ENCODE measurements at places on chromosomes 5 and 9.
A peak's percentile ranks its signal among the peaks of the same experiment; 100 is the strongest.

DNA sequence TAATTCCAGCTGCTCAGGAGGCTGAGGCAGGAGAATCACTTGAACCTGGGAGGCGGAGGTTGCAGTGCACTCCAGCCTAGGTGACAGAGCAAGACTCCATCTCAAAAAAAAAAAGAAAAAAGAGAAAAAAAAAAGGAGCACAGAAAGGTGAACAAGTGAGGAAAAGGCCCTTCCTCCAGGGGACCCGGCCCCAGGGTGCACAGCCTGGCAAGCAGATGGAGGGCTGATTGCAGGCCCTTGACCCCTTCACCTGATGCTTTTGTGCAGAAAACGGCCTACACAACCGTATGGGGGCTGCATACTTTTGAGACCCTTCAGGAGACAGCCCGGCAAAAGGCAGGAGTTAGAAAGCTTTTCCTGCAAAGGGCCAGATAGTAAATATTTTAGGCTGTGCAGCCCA lies 33.9 kb downstream of the HRH2 start:
- DNase-seq = no peak

GRCh38 chr9:129021091-129021490 lies 7.0 kb downstream of the SH3GLB2 start:
- peak; percentile 71 for DNase-seq

DNA sequence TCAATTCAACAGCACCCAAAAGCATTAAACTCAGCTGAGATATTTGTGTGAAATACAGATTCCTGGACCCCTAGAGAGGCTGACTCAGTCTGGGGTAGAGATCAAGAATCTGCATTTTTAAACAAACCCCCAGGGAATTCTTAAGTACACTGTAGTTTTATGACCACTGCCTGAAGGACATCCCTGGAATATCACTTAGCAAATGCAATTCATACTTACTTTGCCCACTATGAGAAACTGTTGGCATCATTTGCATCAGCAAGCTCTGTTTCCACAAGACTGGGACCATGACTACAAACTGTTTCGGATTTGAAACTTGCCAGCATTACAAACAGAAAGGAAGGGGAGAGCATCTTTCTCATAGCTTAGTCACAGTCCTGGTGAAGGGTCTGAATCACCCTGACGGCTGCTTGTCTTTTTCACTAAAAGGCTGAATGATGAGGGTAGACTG lies 63.7 kb downstream of the MLLT3 start:
- DNase-seq = no peak

DNA sequence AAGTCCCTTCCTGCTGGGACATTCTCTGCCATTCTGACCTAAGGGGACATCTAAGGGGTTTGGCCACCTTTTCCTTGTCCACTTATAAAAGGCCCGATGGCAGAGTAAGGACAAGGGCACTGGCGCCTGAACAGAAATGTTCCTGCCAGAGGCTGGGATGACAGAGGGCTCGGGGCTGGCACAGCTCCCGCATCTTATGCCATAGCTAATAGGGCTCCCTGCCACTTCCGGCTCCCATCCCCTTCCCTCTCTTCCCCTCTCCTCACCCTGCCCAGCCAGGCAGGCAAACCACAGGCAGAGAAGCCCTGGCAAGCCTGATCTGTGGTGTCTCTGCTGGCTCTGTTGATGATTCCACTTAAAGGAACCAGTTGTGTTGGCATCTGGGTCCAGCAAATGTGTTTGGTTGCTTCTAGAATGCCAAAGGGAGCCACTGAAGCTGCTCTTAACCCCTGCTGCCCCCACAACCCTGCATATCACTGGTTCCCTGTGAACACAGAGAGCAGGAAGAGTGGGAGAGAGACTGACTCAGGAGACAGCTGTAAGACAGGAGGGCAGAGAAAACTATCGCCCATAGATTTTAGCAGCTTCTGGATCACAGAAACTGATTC lies 18.4 kb upstream of the ADRA1B start:
- no peak for DNase-seq

DNA sequence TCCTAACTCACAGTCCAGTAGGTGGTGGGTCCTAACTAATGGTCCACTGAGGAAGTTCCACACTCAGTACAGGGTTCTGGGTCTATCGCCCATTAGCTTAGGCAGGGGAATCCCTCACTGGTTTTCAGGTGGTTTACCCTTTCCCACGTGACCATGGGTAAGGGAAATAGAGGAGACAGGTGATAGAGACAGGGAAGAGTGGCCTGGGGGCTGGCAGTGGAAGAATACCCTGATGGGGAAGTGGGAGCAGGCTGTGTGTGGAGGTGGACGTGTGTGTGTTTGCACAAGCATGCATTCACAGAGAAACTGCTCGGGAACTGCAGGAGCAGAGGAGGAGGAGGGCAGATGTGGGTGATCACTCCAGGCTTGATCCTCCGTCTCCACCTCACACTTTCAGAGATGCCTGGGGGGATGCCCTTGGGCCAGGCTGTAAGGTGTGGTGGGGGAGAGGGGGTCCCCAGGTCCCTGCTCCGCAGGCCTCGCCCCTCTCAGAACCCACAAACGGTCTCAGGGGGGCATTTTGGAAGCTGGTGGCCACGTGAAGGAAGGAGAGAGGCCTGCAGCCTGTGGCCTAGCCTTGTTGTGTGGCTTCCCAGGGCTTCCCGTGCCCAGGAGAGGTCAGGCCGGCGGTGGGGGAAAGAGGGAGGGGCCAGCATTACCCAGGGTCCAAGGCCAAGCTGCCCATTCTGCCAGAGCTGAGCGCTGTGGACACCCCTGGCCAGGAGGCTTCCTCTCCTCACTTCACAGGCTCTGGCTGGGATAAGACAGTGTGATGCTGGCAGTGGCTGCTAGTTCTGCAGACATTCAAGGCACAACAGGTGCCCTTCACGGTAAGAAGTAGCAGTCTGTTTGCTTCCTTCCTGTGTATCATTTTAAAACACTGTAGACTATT lies 80.0 kb downstream of the OTULIN start:
- no peak for DNase-seq

DNA sequence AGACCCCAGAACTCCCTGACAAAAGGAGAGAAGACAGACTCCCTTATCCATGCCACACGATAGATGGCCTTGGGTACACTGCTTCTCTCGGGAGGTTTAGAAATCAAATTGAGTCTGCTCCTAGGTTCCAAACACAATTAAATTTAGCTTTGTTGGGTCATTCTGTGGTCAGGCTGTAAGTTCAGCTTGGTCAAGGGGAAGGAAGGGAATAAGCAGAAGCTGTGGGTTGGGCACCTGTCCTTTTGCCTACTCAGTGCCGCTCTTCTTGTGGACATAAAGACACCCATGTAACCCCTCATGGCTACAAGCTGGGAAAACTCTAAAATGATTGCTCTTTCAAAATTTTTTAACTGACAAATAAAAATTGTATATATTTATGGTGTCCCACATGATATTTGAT lies 19.1 kb upstream of the AK3 start:
- DNase-seq = no peak

DNA sequence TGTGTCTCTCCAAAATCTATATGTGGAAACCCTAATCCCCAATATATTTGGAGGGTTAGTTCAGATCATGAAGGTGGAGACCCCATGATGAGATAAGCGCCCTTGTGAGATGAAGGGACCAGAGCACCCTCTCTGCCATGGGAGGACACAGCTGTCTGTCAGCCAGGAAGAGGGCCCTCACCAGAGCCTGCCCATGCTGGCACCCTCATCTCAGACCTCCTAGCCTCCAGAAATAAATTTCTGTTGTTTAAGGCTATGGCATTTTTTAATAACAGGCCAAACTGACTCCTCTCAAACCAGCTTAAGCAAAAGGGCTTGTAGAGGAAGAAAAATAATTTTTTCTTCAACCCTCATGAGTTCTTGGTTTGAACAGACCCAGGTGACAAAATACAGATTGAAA lies 79.2 kb upstream of the MAMDC2 start:
- no peak for DNase-seq

GRCh38 chr9:86355814-86356213 lies 1.6 kb upstream of the TUT7 start:
- no peak for DNase-seq

GRCh38 chr5:172114875-172115422 lies 73.1 kb downstream of the STK10 start:
- DNase-seq = peak; percentile 81

GRCh38 chr5:83714810-83715209 lies 5.8 kb downstream of the HAPLN1 start:
- DNase-seq = no peak

DNA sequence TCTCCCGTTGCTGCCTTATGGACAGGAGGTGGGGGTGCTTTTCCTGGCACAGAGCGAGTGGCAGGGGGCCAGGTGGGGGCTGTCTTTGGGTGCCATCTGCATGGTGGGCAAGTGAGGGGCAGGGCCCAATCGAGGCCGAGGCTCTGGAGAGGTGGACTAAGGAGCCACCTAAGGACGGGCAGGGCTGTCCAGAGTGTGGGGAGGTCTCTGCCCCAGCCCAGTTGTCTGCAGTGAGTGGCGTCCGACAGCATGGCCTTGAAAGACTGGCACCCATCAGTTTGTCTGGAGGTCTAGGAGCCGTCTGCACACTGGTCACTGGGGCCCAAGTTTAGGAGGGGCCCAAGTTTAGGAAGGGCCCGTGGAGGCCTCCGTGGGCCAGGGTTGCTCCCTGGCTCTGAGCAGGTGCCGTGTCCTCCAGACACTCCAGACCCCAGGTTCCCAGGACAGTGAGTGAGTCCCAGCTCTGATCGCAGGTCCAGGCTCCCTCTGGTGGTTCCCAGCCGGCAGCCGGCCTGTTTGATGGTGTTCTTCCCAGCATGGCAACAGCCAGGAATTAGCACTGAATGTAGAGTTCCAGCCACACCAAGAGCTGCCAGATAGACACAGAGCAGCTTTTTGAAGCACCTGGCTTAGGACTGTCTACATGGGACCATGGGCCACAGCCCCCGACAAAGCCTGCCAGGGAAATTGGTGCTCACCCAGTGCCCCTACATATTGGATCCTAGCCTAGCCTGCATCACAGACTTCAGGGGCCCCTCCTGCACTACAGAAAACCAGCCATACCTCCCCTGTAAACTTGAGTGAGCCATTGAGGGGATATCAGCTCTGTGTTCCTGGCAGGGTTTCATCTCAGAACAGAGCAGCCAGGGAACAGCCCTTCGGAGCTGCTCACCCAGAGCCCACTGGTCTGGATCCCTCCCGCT lies 120.9 kb downstream of the WNK2 start:
- peak; percentile 52 for DNase-seq

- DNase-seq = no peak
These were observed 487.1 kb upstream of the PIK3R1 start for GRCh38 chr5:67728326-67728890.

DNA sequence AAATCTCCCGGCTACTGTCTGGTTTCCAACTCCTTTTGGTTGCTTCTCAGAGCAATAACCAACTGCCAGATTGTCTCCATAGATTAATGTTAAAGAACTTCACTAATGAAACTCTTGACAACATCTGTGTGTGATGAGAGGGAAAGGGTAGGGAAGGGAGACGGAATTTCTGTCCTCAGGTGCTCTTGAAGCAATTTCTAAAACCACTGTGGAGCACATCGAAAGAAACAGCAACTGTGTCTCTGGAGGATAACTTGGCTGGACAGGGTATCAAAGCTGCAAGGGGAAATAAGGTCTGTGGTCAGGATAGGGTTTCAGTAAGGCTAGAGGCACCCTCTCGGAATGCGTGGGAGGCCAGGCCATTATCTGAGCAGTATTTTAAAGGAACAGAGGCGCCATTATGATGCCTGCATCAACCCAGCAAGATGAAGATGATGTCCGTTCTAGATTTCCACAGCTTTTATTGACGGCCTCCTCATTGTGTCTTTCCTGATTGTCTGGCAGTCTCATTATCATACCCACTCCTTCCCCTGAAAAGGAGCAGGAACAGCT lies 76.6 kb downstream of the RORB start:
- DNase-seq = no peak

GRCh38 chr5:150538007-150538917 lies 30.3 kb downstream of the NDST1 start:
- no peak for DNase-seq

- no peak for DNase-seq
These were observed 42.7 kb upstream of the AKNA start for GRCh38 chr9:114430457-114430856.

- no peak for DNase-seq
These were observed 142.3 kb downstream of the ROR2 start for GRCh38 chr9:91807643-91808246.

DNA sequence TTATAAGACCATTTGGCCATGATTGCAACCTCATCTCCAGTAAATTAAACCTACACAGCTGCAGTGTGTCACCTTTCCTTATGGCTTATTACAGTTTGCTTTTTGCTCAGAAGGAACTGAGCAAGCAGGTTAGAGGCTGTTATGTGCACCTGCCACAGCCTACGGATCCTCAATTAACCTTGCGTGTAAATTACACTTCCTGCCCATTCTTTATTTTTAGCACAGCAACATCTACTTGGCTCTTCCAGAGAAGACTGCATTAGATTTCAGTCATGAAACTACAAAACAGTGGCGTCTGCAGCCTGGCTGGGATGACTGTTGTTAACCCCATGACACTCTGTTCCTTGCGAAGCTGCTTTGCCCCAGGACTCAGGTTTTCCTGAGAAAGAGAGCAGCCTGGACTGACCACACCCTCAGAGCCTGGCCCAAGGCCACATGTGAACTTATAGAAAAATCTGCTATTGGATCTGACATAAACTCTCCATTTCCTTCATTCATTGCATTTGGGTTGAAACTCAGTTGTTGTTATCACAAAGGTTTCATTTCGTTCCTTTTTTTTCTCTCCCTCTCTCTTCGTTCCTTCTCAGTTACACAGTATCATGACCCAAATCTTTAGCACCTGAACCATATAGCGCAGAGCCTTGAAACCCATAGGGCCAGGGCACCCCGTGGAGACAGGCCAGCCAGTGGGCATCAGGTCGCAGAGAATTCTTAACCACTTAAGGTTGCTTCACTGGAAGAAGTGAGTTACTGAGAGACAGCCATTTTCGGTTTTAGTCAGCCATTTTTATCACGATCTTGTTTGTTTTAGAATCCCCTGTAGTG lies 138.6 kb downstream of the PALM2AKAP2 start:
- DNase-seq = no peak

DNA sequence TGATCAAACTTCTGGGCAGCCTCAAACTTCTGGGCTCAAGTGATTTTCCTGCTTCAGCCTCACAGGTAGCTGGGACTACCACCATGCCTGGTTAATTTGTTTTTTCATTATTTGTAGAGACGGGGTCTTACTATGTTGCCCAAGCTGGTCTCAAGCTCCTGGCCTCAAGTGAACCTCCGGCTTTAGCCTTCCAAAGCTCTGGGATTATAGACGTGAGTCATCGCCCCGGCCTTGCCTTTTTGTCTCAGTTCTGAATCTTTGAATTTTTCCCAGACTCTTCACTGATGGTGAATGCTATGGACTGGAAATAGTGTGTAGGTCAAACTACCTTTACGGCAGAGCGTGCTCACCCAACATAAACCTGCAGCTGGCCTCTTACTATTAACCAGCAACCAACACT lies 32.3 kb upstream of the EGFLAM start:
- DNase-seq = no peak

- no peak for DNase-seq
These were observed 486.6 kb downstream of the CCDC171 start for GRCh38 chr9:16039218-16039987.

All from GM12891 (cell line).